NCI-H187 (cell line): ENCODE measurements at places on chromosomes 6 and 20.

DNA sequence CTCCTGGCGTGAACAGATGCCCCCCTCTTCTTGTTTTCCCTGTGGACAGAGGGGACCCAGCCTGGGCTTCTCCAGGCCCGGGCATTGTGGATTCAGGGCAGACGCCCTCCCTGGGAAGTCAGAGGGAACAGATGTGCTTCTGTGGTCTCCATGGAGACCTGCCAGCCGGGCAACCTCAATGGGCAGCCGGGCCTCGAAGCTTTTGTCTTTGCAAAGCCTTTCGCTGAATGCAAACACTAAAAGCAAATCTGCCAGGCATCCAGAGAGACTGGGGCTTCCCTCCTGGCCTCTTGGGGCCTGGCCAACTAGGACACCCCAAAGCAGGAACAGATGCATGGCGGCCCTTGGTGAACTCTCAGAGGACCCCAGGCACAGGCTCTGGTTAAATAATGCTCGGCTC, 370.0 kb upstream of the SULF2 start:
- no peak for DNase-seq

DNA sequence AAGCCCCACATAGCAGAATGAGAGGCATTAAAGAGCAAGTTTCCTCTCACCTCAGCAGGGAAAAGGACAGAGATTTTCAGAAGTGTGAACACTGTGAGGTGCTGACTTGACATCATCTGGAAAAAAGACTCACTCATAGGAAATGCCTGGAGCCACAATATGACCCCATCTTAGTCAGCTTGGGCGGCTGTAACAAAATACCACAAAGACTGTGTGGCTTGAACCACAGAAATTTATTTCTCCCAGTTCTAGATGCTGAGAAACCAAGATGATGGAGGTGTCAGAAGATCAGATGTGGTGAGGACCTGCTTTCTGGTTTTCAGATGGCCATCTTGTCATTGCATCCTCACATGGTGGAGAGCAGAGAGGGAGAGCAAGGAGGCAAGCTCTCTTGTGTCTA, 253.1 kb downstream of the ADGB start:
- no peak for DNase-seq

DNA sequence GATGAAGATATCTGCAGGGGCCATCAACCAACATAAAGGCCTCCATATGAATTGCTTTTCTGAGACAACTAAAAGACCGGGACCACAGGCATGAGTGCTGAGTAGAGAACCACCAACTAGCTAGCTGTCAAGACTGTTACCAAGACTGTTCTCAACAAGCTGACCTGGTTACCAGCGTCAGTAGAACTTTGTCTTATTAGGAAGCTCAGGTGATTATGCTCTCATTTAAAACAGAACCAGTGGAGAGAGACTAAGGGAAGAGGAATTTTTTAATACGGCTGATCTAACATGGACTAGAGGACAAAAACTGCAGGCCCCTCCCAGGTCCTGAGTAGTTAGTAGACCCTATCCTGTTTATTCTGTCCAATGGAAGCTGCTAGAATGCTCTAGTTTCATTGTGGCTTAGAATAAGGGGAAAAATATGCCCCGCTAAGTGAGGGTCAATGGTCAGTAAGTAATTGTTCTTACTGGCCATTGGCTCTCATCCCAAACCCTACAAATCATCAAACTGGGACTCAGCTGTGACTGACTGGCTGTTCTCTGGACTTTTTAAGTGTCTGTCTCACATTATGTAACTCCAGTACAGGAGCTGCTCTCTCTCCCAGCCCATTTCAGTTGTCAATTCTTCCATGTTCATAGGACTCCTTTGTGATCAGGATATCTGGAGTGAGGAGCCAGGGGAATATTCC, 3.8 kb upstream of the DYNLRB1 start:
- no peak for DNase-seq

DNA sequence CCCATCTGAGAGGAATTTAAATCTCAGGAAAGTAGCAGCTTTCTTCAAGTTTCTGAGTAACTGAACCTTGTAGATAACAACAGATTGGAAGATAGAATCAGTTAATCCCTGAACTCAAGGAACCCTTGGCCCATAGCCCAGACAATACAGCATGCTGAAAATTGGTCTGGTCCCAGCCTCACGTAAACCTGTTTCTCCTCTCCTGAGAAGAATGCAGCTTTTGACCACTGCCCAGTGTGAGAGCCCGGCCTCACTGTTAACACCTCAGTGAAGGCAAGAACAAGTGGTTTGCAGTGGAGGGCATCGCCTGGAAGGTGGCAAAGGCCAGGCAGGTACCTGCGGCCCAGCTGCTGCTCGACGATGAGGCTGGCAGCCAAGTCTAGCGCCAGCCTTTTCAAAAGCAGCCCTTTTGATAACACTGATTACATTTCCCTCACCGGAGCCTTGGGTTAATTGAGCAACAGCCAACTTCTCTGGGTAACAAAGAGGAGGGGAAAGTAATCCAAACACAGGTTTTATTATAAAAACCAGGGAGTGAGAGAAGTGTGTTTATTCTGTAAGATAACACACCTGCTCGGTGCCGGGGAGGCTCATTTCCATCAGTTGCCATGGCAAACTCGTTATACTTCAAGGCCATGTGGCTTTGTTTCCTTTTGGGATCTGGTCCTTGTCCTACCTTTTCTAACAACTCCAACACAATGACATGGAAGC, 54.0 kb downstream of the TRAF3IP2 start:
- DNase-seq: peak; percentile 97

- DNase-seq: no peak
Measured at GRCh38 chr20:35003211-35004031, 47.8 kb downstream of the MYH7B start.

DNA sequence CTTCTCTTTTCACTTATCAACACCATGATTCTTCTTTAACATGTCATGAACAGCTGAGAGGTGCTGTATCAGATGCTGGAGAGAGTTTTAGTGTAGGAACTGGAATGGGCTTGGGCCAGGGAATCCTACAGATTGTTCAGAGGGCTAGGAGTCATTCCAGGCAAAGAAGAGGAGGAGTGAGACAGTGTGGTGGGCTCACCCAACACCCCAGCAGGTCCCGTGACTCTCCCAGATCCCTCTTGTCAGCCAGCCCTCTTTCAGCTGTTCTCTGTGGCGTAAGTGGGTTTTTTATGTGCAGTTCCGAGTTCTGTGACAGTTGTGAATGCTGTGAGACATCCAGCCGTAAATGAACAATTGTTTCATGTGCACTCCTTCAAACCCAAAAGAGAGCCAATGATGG, 31.4 kb upstream of the CEP162 start:
- no peak for DNase-seq

GRCh38 chr20:22862671-22863230, 172.4 kb upstream of the SSTR4 start:
- DNase-seq: no peak

DNA sequence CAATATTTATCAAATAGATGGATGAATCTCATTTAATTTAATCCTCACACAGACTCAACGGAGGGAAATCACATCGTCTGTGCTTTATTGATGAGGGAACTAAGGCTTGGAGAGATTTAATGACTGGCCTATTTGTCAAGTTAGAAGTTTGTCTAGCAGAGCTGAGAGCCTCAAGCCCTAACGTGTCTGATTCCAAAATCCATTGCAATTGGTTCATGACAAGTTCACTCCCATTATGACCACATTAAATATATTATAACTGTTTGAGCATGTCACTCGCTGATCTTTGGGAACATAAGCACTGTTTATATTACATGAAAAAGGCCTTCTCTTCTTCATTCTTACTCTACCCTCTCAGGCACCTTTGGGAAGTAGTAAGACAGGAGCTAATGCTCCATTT, 89.4 kb upstream of the SIRPA start:
- no peak for DNase-seq

- DNase-seq: no peak
Measured at GRCh38 chr20:50405915-50406609, 104.1 kb upstream of the PTPN1 start.

DNA sequence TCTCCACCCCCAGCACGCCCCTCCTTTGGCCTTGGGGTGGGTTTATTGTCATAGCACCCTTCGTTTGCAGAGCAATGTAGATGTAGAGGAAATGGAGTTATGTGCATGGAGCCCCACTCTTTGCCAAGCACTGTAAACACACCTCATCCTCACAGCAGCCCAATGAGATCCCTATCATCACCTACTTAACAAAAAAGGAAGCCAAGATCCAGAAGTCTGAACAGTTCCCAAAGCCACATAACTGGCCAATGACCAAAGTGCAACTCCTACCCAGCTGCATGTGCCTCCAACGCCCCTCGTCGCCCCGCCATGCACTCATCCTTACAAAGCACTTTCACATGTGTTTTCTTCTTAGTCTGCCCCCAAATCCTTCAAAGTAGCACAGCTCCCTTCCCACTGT, 21.8 kb upstream of the FOXQ1 start:
- no peak for DNase-seq

GRCh38 chr6:62570372-62570771, 284.3 kb upstream of the KHDRBS2 start:
- DNase-seq: no peak

GRCh38 chr20:63534831-63535651, 2.1 kb downstream of the PTK6 start:
- no peak for DNase-seq

DNA sequence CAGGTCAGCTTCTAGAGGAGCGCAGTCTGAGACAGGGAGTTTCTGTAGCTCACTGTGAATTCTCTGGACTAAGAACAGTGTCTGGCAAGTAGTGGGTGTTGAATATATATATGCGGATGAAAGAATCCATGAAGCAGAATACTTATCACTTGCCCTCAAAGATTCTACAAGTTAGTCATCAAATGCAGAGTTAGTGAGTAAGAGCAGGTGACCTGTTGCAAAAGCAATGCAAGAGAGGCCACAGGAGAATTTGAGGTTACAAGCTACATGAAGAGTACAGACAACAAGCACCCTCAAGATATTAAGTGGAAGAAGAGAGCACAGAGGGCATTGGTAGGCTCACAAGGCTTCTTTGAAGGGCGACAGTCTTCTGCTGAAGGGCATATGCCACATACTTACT, 103.4 kb upstream of the BTBD3 start:
- DNase-seq: no peak

DNA sequence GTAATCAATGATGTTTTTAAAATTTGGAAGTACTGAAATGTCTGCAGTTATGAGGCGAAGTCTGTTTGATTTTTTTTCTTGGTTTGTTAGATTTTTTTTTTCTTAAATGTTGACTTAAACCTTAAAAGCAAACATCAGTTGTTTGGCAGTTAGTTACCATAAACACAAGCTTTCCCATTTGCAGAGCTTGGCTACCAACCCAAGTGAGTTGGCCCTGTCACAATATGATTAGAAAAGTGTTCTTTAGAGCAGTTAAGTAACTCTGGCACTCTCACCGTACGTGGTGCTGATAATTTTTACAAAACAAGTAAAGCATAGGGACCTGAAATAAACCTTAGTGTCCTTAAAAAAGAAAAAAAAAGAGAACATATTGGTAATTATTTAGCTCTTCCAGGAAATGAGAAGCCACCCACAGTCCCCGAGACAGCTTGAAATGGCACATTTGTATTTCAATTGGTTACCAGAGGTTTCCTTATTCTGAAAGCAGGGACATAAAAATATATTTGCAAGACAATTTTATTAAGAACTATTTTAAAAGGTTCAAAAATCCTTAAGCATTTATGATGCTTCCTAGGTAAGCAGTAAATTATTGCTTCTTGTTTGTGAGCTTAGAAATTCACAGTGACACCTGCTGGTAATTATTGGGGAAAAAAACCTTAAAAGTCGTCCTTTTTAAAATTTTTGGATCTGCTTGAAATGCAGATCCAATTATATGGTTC, 3.9 kb downstream of the HEY2 start:
- DNase-seq: no peak

- no peak for DNase-seq
Measured at GRCh38 chr6:155313602-155314091, 637 bp downstream of the TFB1M start.

DNA sequence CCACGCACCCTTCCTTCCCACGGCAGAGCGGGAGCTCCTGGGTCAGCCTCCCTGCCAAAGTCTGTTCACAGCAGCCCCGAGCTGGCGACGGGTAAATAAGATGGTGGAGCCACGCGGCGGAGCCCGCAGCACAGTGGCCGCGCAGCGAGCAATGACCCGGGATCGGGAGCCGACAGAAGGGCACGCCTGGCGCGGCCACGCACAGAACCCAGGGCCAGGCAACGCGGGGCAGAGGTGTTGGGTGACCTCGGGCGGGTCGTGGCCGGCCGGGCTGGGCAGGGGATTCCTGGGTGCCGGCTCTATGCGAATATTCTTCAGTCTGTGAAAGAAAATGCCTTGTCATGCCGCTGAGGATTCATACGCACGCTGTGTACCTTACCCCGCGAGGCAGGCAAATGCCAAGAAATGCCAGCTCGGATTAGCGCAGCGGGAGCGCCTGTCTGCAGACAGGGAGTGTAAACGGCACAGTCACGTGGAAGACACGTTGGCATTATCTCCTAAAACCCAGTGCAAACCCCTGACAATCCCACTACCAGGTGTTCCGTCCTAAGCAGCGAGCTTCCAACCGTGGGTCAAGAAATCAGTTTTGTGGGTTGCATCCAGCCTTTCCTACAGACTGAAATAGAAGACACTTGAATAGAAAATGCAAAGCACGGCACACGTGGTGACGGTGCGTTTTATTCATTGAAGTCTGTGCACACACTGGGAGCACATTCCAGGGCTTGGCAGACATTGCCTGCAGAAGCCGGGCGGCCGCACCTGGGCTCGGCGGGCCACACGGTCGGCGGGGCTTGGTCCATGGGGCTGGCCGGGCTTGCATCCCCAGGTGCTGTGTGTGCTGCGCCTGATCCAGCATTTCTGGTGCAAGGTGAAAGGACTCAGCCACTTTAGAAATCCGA, 18.3 kb downstream of the CHRNA4 start:
- DNase-seq: no peak

DNA sequence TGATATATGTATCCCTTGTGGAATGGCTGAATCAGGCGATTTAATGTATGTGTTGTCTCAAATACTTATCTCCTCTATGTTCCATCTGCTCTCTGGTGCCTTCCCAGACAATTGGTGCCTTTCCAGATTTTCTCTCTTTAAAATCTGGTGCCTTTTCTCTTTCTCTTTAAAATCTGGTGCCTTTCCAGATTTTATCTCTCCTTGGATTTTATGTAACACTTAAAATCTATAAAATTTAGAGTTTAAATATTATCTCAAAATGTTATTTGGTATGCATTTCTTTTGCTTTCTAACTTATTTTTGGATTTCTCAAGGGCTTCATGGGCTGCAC, 116.3 kb downstream of the KIF13A start:
- DNase-seq: no peak

GRCh38 chr20:24109008-24109407, 120.4 kb upstream of the GGTLC1 start:
- no peak for DNase-seq

DNA sequence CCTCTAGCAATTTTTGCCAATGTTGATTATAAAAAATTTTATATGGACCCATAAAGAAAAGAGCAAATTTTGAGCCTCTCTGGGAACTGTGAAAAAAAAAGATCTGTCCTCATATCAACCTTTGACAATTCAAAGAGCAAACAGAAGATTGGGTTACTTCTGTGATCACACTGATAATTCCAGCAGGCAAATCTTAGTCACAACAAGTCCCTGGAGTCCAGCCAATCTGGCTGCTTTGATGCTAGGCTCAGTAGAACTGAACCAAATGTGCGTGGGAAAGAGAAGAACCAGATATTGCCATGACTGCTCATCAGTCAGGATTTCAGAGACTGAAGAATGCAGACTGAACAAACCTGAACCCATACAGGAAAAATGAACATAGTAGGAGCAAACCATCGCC, 438.4 kb upstream of the FLRT3 start:
- DNase-seq: no peak

GRCh38 chr20:62309947-62310756, 7.4 kb downstream of the ADRM1 start:
- no peak for DNase-seq
